ENCODE measurements at places on chromosomes 3 and 15.

DNA sequence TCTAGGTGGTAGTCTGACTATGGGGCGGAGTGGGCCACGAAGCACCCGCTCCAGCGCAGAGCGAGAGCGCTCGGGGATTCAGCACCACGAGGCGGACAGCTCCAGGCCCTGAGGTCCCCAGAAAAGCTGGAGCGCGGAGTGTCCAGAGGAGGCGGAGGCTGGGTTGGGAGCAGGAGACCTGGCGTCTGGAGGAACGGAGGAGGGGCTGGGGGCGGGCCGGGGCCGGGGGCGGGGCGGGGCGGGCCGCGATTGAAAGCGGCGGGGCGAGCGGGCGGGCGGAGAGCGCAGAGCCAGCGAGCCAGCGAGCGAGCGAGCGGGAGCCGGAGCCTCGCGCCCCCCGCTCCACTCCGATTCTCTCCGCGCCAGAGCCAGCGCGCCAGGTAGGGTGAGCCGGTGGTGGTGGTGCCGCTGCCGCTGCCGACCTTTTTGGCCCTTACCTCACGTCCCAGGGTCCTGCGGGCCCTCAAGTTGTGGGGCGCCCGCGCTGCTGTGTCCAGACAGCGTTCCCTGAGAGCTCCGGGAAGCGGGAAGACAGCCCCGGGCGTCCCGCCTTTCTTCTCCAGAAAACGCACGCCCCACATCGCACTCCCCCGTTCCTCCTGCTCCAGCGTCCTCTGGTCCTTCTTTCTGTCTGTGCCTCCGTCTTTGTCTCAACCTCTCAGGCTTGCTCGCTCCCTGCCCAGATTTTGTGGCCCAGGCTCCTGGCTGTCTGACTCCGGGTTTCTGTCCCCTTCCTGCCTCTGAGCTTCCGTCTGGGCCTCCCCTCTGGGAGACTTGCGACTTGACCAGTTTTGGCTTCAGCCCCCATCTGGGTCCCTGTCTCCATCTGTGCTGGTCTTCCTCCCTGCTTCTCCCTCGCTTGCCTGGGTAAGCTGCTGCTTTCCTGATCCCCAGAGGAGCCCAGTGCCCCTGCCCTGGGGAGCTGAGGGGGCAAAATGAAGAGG, at the start of gene GRM2:
Gene GRM2 (plus strand): TSS at position 281 of the 944 bp plus-strand sequence. CDS start 1,916 bp downstream, outside the sequence.
- peak; percentile 41 for DNase-seq

DNA sequence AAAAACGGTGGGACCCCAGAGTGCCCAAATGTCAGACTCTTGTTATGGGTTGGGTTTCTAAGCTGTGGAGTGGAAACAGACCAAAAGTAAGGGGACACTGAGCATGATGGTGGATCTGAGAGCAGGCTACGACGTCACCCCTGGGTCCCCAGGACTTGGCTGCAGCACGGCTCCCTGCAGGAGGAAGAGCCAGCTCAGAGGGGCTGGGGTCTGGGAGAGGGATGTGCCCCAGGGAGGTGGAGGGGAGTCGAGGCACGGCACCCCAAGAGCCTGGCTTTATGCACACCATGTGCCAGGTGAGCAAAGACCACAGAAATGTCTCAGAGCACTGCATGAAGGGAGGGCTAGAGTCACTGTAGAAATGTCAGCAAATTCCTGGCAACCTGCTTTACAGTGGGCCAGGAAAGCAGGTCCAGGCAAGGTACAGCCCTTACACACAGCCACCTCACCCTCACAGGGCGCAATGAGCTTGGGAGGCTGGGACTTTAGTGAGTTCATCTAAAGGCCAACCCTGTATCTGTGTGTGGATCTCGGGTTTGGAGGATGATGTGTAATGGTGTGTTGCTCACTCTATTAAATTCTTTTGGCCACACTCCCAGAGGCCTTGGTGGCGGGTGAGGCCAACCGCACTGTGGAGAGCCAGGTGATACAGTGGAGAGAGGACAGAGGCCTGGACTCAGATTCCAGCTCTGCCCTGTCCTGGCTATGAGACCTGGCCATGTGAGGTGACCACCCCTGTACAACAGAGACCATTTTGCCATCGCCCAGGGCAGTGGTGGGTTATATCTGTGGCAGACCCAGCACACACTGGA, 14.1 kb downstream of the CTSH start:
- no peak for DNase-seq

GRCh38 chr15:63752075-63752684, 81.6 kb downstream of the HERC1 start:
- no peak for DNase-seq

DNA sequence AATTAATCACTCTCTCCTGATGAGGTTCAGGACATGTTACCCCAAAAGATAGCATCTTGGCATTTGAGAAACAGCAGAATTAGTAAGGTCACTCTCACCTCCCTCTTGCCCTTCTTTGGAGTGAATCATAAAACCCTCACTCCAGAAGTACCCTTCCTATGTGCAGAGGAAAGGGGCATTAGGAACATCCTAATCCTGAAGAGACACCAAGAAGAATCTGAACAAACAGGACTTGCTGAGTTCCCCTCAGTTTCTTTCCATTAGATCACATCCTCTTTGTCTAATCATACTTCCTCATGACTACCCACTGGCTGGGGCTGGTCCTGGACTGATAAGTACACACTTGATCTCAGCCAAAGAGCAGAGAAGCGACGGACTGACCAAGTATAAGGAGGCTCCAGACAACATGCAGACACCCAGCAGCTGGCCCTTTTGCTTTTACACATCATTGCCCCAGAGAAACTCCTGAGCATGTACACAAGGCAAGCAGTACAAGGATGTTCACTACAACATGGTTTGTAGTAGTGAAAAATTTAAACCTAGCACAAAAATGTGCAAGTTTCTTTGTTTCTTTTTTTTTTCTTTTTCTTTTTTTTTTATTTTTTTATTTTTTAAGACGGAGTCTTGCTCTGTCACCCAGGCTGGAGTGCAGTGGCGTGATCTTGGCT, 15.0 kb upstream of the TM6SF1 start:
- DNase-seq = peak; percentile 26

GRCh38 chr3:61360297-61360965, 109.2 kb upstream of the FHIT start:
- DNase-seq = no peak

DNA sequence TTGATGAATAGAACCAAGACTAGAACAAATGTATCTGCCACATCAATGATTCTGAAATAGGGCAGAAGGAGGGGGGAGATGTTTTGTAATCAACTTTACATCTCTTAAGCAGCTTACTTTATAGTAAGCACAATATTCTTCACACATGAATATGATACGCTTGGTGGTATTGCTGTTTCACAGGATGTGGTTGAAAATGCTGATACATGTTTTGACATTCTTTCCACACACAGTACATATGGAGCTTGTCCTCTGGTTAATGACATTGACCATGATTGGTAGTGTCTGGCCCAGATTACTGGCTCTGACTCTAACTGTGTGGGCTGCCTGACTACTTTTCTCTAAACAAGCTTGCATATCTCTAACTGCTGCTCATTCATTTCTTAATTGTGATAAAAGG, 168.9 kb downstream of the KLHL25 start:
- DNase-seq = no peak

DNA sequence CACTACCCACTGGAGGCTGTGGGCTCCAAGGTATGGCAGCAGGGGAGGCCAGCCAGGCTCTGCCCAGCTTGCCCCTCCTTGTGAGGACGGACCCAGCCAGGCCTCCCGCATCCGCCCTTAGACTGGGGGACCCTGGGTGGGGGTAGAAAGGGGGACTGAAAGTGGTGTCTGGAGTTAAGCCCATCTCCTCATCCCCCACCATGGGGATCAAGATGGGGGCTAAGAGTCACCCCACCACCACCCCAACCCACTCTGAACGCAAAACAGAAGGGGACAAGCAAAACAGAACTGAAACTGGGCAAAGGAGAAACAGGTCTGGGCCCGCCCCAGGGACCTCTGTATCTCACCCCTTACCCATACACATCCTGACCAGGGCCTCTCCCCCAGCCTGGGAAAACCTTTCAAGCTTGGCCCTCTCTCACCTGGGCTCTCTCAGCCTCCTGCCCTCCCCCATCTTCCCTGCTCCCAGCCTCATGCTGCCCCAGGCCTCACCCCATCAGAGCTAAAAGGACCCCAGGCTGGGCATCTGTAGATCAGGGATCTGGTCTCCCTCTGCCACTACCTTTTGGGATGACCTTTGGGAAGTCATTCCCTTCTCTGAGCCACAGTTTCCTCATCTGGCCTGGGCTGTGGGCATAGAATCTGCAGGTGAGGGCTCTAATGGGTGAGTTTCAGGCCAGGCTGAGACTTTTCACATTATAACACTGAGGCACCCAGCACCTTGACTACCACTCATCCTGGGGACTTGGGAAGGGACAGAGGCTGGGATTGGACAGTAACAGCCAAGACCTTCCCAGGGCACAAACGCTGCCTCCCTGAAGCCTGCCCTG, 30.0 kb upstream of the CYP11A1 start:
- no peak for DNase-seq

- no peak for DNase-seq
Measured at GRCh38 chr3:189685860-189686259, 54.7 kb downstream of the TP63 start.

GRCh38 chr3:170180079-170180907, 1.2 kb downstream of the PHC3 start:
- peak; percentile 18 for DNase-seq

DNA sequence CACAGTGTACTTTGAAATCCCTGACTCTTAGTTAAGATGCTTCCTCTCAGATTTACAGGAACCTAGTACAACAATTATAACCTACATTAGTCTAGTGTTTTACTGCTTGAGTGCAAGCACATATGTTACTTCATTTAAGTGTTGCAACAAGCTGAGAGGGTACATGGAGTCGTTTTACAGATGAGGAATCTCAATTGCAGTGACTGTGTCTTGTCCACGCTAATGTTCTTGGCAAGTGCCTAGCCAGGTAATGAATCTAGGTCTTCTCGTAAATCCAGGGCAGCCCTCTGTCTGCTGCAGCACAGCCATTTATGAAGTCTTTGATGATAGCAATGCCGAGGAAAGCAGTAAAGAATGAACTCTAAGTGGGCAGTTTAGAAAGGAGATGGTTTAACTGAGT, 384.4 kb upstream of the ARPP21 start:
- DNase-seq = no peak

GRCh38 chr15:75641603-75642002, 1.6 kb upstream of the IMP3 start:
- no peak for DNase-seq

GRCh38 chr3:34956511-34956910, 682.8 kb upstream of the ARPP21 start:
- DNase-seq = no peak

DNA sequence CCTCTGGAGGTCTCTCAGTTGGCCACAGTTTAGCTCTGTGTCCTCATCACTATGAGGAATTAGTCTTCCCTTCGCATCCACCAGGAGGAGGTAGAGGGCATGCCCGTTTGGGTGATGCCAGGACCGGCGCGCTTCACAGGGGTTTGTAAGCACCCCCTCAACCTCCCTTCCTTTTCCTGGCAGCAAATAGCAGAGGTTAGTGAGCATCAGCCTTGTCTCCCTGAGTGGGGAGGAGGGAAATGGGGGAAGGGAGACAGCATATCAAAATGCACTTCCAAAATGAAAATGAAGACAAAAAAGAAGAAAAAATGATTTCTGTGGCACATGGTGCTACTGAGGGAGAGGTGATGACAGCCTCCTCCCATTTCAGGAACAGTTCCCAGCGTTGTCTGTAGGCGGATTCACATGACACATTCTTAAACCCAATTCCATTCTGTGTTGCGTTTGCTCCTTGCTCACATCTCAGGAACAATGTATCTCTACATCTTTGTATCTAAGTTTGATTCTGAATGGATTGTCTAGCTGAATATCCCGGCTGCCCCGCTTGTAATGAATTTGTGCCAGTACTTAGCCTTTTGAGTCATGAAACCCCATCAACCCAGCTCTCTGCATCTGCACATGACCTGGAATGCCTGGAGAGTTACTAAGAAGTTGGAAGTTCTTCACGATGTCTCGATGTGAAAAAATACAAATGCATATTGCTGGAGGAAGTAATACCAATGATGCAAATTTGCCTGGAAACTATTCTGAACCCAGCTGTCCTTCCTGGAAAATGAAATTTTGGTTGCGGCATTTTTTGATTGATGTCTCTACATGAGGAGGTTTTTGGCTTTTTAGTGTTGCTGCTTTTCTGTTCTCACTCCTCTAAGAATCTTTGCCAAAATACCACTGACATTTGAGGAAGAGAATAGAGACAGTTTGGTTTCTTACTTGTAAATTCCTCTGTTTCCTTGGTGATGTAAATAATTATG, 45.2 kb downstream of the TYRO3 start:
- peak; percentile 60 for DNase-seq

GRCh38 chr15:84925906-84926305, 41.4 kb downstream of the SLC28A1 start:
- no peak for DNase-seq

- no peak for DNase-seq
Measured at GRCh38 chr3:134535186-134535970, 49.5 kb downstream of the CEP63 start.

DNA sequence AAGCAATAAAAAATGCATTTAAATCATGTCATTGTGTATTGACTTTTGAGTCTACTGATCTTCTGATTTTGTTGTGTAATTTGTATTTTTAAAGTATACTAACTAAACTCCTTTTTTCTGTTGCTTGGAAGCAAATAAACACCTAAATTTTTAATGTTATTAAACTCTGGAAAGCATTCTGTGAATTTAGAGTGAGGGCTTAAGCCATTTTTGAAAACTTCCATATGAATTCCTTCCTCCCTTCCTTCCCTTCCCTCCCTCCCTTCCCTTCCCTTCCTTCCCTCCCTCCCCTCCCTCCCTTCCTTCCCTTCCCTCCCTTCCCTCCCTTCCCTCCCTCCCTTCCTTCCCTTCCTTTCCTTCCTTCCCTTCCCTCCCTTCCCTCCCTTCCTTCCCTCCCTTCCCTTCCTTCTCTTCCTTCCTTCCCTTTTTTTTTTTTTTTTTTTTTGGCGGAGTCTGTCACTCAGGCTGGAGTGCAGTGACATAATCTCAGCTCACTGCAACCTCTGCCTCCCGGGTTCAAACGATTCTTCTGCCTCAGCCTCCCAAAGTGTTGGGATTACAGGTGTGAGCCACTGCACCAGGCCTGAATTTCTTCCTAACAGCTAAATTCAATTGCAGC, 56.6 kb upstream of the SENP5 start:
- no peak for DNase-seq

- DNase-seq = peak; percentile 41
Measured at GRCh38 chr15:52559575-52559974, 9.3 kb downstream of the ARPP19 start.

DNA sequence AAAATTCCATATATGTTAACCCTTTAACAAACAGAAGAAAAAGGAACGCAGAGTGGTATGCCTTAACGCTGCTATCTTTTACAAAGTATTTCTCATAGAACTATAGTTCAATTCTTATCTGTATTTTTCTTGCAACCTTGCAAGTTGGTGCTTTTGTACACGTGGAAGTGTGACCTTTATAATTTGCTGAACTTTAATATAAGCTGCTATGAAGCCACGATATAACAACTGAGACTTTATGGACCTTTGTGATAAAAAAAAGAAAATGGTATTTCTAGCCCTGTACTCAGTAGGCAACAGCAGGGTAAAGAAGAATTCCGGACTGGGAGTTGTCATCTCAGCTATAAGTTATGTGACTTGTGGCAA, 6.3 kb upstream of the TFG start:
- no peak for DNase-seq

All from stimulated activated naive CD8-positive, alpha-beta T cell treated with anti-CD3 and anti-CD28 coated beads, Interleukin-15, Interleukin-2, amounts not matched to agents 100 U/mL and 50 U/mL, for 24 hours (primary cell).